ENCODE measurements at places on chromosomes 1 and 21.

GRCh38 chr1:106615473-106615872 lies 441.0 kb upstream of the PRMT6 start:
- DNase-seq: no peak

GRCh38 chr1:157197906-157198435 lies 59.8 kb upstream of the ETV3 start:
- no peak for DNase-seq

- DNase-seq: no peak
These were observed 78.2 kb downstream of the NAV1 start for GRCh38 chr1:201617157-201617556.

DNA sequence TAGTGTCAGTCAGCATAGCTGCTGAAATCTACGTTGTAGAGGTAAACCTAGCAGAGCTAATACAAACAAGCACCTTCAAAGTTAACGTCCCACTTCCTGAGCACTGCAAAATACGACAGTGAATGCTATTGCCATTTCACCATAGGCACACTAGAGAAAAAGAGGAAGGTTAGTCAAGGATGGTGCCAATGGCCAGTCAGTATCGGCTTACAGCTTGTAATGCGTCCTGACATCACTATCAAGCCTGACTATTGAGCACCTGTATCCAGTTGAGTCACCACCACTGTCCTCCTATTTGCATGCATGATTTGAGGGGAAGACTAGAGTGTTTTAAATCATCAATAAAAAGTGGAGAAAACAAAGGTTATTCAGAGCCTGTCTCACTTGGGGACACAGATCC lies 34.4 kb downstream of the NUCKS1 start:
- DNase-seq: peak; percentile 69

GRCh38 chr1:20035114-20035513 lies 34.9 kb upstream of the PLA2G5 start:
- DNase-seq: no peak
